ENCODE measurements at places on chromosomes 12 and 14.

DNA sequence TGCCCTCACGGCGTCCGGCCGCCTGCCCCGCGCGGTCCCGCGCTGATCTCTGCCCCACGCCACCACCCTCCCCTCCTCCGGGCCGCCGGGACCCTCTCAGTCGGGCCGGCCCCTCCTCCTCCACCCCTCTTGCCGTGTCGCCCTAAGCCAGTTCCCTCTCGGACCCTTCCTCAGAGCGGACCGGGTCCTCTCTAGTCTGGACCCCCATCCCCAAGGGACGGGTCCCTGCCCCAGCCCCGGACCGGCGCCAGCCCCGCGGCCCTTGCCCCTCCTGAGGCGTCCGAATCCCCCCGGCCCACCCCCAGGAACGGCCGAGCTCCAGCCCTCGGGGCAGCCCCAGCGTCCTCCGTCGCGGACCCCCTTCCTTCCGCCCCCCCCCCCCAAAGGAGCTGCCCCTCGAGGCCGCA is 485 bp downstream of the PPP4R4 start:
- no peak for DNase-seq

- no peak for DNase-seq
Observed at GRCh38 chr12:176321-177181, 37.4 kb downstream of the SLC6A12 start.

GRCh38 chr12:69698054-69698453 is 1.0 kb downstream of the BEST3 start:
- no peak for DNase-seq

DNA sequence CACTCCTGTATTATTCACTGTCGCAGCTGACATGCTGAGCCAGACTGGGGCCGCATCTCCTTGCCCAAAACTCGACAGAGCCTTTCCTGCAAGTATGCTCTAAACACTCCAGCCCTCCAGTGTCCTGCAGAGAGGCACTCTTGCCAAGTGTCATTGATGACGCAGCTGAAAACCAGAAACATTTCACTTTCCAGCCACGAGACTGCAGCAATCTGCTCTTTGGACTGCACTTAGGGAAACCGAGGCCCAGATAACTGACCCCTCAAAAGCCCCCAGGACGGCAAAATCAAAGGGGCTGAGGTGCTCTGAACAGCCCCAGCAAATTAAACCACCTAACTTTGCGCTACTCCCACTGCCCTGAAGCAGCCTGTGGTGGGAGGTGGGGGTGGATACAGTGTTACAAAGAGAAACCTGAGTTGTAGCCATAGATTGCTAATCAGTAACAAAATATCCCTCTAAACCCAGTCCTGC is 2.6 kb downstream of the CCDC85C start:
- no peak for DNase-seq

DNA sequence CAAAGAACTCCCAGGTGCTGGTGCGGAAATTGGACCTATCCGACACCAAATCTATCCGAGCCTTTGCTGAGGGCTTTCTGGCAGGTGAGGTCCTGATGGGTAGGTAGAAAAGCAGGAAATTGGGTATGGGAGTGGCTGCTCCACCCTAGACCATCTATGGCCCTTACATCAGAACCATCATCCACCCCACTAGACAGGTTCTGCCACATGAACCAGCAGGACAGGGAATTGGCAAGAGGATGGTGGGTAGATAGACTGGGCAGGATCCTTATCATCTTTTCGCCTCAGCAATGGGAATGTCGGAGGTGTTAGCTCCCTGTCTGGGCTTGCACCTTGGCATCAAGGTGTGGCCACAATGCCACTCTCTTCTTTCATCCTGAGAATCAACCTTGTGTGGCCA is 23.5 kb downstream of the RDH12 start:
- no peak for DNase-seq

GRCh38 chr12:48998497-48999353 is 450 bp downstream of the DDN start:
- DNase-seq = peak; percentile 80

DNA sequence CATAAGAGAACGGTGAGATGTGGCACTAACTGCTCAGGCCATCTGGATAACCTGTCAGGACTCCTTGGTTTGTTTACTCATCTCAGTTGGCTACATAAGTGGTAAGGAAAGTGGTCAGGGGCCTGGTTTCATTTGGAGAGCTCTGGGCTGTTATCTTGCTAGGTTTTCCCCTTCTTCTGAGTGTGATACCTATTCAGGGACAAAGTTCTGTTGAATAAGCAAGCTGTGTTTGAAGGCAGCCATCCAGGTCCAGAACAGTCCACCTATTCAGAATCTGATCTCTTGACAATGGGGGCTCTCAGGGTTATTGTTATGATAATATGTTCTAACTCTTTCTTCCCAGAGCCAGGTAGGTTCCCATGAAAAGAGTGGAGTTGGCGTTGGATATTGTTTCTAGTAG is 194.9 kb downstream of the PAH start:
- DNase-seq = no peak

GRCh38 chr14:70755655-70756054 is 53.7 kb downstream of the MAP3K9 start:
- DNase-seq = no peak

DNA sequence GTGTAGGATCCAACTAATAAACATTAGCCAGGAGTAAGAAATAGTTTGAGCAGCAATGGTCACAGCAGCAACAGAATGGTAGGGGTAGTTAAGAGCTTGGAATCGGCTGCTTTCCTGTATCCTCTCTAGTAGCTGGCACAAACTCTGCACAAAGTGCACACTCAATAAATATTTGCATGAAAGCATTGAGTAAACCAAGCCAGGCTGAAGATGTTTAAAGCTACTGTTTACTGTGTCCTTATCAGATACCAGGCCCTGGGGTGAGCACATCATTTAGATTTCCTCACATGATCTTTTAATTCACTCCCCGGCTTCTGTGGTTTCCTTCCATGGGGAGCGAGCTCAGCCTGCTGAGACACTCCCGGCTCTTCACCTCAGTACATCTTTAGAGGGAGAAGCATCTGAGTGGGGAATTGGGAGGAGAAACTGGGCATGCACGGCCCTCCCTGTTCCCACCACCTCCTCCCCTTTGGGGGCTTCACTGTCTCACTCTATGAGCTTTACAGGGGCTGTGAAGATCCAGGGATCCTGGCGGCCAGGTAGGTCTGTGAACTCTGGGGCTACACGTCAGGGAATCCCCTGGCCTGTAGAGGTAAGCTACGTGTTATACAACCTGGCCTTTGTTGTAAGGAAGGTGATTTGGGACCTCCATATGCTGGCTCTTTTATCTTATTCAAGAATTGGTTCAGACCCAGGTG is 107.2 kb upstream of the VASH1 start:
- DNase-seq = peak; percentile 12

DNA sequence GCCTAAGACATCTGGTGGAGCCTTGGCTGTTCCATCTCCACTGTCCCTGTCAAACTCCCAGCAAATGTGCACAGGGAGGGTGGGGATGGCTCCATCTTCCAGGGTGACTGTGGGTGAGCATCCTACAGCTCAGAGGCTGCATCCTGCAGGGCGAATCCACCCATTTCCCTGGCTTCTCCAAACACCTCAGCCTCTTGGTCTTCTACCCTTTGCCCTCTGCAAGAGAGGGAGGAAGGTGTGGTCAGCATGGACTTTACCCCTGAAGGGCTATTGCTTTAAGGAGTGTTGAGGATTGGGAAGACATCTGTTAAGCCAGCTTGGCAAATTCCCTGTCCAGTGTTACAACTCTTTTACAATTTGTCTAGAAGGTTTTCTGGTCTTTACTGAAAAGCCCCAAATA is 23.1 kb upstream of the DGLUCY start:
- no peak for DNase-seq

- DNase-seq = peak; percentile 62
Observed at GRCh38 chr14:25400607-25401206, 350.8 kb upstream of the STXBP6 start.
